ENCODE measurements at places on chromosomes 13 and 19.

DNA sequence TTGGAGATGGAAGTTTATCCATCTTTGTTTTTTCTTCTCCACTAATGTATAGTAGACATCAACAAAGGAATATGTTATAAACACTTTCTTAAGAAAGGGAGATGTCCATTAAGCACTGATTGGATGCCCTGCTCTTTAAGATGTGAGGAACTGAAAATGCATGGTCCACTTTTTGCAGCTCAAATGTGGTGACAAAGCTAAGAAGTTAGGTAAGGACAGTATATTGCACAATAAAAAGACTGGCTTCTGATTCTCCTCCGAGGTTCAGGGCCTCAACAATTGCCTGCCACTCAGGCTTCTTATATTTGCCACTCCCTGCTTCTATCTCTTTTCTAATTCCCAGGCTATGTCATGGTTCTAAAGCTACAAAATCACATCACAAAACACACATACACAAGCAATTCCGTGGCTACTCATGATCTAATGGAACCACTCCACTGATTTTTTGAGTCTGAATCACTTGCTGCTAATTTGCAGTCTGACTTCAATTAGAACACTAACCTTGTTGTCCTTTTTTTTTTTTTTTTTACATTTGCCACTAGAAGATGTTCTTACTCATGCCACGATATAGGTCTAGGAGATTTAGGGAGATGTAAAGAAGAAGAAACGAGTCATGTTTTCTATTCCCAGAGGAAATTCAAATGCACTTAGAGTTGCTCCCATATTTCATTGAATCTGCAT lies 29.6 kb upstream of the TNFSF11 start:
- no peak for DNase-seq

- DNase-seq = no peak
Observed at GRCh38 chr19:2616741-2617392, 85.6 kb downstream of the GNG7 start.

DNA sequence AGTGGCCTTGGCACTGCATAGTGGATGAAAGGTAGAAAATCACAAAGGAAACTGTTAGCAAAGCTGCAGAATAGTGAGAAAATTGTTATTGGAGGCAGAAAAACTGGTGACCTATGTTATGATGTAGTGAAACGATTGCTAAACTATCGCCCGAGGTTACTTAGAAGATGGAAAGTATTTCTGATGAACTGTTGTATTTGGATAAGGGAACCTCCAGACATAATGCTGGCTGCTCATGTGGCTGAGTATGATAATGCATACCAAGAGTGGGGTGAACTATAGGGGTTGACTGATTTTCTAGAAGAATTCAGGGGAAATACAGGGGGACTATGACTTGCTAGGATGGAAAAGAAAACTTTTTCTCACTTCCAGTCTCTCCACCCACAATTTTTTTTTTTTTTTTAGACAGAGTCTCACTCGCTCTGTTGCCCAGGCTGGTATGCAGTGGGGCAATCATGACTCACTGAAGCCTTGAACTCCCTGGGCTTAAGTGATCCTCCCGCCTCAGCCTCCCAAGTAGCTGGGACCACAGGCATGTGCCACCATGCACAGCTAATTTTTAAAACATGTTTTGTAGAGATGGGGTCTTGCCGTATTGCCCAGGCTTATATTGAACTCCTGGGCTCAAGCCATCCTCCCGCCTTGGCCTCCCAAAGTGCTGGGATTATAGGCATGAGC lies 4.4 kb upstream of the EID2 start:
- DNase-seq = no peak

DNA sequence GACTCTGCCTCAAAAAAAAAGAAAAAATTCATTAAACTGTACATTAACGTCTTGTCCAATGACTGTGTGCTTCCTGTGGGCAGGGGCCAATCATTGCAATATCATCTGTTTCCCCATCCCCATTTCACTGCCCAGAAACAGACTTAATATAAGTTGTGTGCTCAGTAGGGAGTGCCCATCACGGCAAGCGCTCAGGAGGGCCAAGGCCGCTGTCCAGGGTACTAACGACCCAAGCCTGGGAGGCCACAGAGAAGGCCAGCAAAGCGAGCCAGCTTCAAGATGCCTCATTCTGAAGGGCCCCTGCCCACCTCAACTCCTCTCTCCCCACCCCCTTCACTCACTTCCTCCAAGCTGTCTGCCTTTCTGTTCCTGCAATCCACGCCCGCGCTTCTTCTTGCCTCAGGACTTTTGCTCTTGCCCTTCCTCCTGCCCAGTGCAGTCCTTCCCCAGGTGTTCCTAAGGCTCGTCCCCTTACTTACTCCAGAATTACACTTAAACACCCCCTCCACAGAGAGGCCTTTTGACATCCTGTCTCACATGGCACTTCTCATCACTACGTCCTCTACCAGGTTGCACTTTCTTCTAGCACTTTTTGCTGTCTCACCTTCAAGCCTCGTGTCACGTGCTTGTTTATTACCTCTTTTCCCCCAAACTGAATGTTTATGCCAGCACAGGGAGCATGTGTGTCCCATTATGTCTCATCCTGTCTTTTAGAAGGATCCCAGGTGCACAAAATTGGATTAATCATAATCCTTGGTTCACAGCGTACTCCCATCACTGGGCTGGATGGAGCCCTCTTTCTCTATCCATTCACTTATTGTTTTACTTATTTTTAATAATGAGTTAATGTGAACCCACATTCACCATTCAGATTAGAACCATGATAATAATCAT lies 11.3 kb upstream of the POU2F2 start:
- peak; percentile 25 for DNase-seq

- no peak for DNase-seq
Observed at GRCh38 chr13:60467098-60467497, 70.1 kb downstream of the TDRD3 start.

- DNase-seq = peak; percentile 27
Observed at GRCh38 chr19:18672606-18673337, 10.7 kb upstream of the CRTC1 start.

- DNase-seq = no peak
Observed at GRCh38 chr13:30125422-30126073, 181.8 kb downstream of the KATNAL1 start.

DNA sequence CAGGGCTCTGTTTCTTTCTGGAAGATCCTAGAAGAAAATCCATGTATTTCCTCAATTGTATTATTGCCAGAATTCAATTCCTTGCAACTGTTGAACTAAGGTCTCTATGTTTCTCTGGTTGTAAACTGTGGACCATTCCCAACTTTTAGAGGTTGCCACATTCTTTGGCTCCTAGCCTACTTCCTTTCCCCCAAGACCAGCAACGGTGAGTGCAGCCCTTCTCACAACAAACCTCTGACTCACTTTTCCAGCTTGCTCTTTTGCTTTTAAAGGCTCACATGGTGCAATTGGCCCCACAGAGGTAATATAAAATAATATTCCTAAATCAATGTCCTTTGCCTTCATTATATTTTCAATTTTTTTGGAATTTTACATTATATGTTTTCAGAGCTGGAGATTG lies 371.3 kb downstream of the SLITRK5 start:
- no peak for DNase-seq

DNA sequence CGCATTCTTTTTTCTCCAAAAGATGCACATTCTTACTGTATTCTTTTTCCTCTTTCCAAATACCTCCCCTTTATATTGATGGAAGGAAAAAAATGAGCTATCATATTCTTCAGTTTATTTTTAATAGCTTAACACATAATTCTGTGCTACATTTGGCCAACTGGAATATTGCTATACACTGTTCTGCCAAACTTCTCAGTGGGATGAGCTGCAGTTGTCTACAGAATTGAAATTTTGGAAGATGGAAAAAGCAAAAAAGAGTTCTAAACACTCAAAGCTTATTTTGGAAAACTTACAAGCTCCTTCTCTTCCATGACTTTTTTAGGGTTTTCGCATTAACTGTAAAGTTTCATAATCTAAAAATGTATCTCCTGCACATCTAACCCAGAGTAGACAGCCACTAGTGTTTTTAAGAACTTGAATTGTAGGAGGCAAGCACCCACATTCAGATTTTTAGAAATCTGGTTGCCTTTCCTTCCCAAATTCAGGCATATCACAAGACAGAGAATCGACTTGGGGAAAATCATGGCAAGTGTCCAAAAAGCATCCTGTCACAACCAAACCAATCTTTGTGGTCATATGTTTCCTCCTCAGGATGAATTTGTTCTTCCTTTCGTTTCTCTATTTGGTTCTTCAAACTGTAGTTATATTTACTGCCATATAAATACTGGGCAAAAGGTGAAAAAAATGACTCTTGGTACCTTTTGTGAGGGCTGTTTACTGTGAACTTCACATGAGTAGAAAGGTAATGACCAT lies 111.4 kb upstream of the FRY start:
- DNase-seq = no peak

DNA sequence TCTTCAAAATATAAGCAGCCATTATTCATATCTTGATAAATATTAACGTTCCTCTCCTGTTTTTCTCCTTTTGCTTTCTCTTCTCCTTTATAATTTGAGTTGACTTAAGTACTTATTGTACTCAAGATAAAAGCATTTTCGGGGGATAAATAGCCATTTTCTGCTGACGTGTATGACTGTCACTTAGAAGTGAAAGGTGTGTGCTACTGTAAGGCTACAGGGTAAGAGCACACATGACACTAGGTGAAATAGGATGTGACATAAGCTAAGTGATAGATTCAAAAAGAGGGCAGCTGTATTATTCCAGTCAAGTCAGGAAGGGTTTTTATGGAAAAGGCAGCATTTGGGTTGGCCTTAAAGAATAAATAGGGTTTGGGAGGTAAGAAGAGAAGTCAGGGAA lies 128.5 kb downstream of the GPC6 start:
- DNase-seq = no peak

GRCh38 chr13:111252446-111253364 lies 67.7 kb upstream of the TEX29 start:
- DNase-seq = no peak

DNA sequence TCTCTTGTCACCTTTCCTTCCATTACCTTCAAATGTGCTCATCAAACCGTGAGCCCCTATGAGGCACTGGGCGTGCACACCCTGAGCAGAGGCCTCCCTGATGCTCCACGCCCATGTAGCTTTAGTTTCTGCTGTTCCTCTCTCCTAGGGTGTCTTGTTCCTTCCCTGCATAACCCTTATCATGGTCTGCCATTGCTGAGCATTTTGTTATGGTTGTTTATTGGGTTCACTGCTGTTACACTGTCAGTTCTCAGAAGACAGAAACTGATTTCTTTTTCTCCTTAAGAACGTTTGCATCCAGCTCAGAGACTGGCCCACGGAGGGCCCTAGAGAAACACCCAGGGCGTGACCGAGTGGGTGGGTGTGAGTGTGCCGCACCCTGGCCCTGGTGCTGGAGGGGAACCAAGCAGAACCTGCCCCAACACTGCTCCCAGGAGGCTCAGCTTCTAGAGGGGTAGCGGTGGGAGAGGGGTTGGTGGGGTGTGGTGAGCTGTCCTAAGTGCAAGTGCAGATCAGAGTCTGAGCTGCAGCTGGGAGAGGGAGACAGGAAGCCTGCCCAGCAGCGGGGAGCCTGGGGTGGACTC lies 61.4 kb upstream of the URI1 start:
- no peak for DNase-seq

DNA sequence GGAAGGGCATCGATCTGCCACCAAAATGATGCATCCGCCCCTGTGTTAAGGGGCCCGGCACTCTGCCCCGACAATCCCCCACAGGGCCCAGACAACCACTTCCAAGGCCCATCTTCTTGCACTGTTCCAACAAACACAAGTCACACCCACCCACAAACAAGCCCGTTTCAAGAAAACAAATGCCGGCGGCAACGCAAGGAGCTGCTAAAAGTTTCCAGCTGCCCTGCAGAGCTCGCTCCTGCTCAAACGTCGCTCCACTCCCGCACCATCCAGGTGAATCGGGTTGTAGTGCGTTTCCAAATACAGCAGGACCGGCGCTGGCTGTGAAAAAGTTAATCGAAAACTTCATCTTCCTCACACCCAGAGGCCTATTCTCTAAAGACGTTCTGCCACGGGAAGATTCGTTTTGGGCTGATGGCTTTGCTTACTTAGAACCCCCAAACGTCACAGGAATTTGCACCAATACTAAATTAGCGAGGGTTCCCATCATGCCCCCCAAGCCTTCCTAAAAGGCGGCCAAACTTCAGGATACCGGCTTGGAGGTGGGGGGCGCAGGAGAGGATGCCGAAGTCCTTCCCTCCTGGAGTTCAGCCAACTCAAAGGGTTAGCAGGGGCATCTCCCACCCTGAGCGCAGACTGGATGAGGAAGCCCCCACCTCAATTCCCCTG lies 107.4 kb upstream of the DOCK9 start:
- no peak for DNase-seq

- DNase-seq = no peak
Observed at GRCh38 chr13:114320065-114320464, 5.8 kb downstream of the CHAMP1 start.

GRCh38 chr13:108927615-108928014 lies 298.2 kb downstream of the MYO16 start:
- no peak for DNase-seq

GRCh38 chr13:76385586-76385985 lies 500.6 kb downstream of the KCTD12 start:
- DNase-seq = no peak

GRCh38 chr13:100254002-100254401 lies 165.1 kb downstream of the PCCA start:
- DNase-seq = no peak

GRCh38 chr19:43639519-43640423 lies at the start of gene CADM4:
CADM4 (minus strand) TSS chr19:43639850; CDS start chr19:43639790, 60 bp downstream.
- peak; percentile 42 for DNase-seq

- DNase-seq = no peak
Observed at GRCh38 chr13:91304741-91305140, 42.7 kb upstream of the MIR17HG start.

DNA sequence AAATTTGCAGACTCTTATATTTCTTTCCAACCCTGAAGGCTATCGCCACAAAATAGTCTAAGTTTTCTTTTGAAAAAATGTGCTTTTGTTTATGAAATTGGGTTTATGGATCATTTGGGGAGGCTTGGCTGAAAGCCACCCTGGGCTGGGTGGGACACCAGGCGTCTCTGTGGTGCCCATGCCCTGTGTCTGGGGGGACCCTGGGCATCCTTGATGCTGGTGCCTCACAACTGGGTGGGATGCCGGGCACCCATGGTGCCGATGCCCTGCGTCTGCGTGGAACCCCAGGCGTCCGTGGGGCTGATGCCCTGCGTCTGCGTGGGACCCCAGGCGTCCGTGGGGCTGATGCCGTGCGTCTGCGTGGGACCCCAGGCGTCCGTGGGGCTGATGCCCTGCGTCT lies 105.0 kb downstream of the RAB20 start:
- DNase-seq = no peak

DNA sequence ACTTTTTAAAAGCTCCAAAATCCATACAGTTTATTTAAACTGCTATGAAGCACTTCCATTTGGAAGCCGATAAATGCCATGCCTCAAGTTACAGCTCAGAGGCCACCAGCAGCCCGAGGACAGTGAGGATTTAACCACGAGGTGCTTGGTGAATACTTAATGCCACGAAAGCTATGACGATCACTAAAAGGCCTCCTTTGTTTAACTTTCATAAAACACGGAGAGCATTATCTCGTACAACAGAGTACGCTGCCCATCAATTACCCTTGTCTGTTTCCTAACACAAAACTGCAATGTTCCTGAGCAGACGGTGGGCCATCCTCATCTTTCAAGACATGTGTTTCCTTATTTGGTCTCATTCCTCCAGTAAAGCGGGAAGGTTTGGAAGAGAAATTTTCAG lies 58.4 kb downstream of the PEPD start:
- no peak for DNase-seq

GRCh38 chr13:31722673-31723072 lies 16.7 kb upstream of the RXFP2 start:
- peak; percentile 52 for DNase-seq

- DNase-seq = no peak
Observed at GRCh38 chr13:25179011-25179410, 6.9 kb upstream of the AMER2 start.
